ENCODE measurements at places on chromosomes 1 and 21.

DNA sequence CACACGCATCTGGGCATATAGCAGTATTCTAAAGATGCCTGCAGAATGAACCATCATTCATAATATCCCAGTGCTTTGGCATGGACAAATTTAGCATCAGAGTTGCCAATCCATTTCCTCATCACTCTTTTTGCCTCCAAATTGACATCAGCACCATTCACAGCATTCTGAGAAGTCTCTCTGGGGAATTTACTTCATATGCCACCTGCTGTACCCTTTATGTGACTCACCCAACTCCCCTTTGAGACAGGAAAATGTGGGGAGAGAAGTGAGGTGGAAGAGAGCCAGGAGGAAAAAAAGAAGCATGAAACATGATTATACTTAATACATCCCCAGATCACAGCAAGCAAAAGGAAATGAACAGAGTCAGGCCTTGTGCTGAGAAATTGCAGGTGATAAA lies 37.4 kb downstream of the RAB3B start:
- DNase-seq = no peak

DNA sequence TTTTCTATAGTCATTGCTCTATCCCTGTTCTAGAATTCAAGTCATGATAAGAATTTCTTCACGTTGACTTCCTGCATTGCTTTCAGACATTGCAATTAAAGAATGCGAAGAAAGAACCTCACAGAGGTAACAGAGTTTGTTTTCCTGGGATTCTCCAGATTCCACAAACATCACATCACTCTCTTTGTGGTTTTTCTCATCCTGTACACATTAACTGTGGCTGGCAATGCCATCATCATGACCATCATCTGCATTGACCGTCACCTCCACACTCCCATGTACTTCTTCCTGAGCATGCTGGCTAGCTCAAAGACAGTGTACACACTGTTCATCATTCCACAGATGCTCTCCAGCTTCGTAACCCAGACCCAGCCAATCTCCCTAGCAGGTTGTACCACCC lies 10.6 kb downstream of the APCS start:
- DNase-seq = no peak

GRCh38 chr1:222653178-222653827 lies 35.4 kb downstream of the MIA3 start:
- peak; percentile 44 for DNase-seq

- no peak for DNase-seq
Observed at GRCh38 chr1:23562137-23562876, 3.0 kb upstream of the ID3 start.

DNA sequence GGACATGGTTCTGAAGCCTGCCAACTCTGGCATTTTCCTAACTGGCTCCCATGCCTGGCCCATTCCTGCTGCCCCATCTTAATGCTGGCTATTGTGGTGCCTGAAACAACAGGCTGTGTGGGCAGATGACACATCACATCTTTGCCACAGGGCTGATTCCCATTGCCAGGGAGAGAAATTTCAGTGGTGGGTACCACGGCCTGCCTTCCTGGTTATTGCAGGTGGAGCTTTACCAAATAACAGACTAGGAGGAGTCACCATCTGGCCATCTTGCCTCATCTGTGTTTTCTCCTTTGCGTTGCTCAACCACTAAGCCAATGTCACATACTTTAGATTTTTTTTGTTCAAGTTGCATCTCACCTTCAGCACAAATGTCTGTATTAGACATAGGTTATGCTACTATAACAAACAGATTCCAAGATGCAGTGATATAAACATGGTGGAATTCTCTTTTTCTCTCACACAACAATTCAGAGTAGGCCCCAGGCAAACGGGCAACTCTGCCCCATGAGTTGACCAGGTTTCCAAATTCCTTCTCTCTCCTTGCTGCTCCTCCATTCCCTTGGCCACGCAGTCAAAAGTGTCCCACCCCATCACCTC lies 14.1 kb downstream of the CDA start:
- no peak for DNase-seq

GRCh38 chr1:3276341-3276800 lies 178.1 kb upstream of the ARHGEF16 start:
- DNase-seq = no peak

GRCh38 chr1:27527223-27527889 lies 37.4 kb upstream of the WASF2 start:
- peak; percentile 52 for DNase-seq

DNA sequence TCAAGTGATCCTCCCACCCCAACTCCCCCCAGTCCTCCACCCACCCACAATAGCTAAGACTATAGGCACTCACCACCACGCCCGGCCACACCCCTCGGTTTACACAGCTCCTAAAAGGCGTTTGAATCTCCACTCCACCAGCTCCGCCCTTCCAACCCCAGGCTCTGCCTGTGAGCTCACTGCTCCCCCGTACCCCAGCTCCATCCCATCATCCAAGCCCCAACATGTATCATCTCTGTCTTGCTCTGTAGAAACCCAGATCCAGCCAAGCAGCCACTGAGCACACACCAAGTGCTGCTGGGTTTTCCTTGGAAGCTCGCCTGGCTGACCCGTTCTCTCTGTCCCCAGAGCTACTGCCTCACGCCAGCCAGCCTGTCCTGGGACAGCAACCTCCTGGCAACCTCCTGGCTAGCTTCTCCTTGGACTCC lies 12.0 kb upstream of the S100A2 start:
- DNase-seq = no peak

GRCh38 chr21:34999397-34999941 lies 49.6 kb downstream of the RUNX1 start:
- no peak for DNase-seq

- DNase-seq = no peak
Observed at GRCh38 chr1:227661495-227661894, 73.6 kb downstream of the JMJD4 start.

DNA sequence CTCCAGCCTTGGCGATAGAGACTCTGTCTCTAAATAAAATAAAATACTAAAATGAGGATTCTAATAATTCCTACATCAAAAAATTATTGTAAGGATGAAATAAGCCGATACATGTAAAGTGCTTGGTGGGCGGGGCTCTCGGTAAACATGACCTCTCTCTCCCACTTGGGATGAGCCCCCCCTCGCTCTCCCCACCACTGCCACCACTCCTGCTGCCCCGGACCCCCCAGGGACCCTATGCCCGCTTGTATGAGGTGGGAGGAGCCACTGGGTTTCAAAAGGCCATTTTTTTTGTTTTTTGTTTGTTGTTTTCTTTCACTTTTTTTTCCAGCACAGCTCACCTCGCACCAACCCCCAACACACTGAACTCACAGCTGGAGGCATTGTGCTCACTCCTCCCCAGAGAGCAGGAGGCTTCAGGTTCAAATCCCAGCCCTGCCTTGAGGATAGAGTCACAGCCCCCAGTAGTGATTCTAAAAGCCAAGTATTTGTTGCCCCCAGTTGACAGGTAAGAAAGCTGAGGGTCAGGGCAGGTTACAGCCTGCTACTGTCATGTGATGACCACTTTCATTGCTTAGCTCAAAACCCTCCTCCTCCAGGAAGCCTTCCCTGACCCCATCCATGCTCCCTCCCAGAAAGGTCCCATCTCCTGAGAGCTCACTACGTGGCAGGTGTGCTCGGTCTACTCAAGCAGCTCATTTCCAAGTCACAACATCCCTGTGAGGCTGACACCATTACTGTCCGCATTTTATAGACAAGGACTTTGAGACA lies 4.2 kb downstream of the SDC3 start:
- DNase-seq = no peak

All from CD4-positive, alpha-beta T cell treated with Interleukin-2 at 100 ng/mL for 4 hours (primary cell).